GM19239 (cell line): ENCODE measurements at places on chromosomes 11 and 22.

GRCh38 chr22:30314915-30315314, 11.8 kb downstream of the TBC1D10A start:
- no peak for DNase-seq

DNA sequence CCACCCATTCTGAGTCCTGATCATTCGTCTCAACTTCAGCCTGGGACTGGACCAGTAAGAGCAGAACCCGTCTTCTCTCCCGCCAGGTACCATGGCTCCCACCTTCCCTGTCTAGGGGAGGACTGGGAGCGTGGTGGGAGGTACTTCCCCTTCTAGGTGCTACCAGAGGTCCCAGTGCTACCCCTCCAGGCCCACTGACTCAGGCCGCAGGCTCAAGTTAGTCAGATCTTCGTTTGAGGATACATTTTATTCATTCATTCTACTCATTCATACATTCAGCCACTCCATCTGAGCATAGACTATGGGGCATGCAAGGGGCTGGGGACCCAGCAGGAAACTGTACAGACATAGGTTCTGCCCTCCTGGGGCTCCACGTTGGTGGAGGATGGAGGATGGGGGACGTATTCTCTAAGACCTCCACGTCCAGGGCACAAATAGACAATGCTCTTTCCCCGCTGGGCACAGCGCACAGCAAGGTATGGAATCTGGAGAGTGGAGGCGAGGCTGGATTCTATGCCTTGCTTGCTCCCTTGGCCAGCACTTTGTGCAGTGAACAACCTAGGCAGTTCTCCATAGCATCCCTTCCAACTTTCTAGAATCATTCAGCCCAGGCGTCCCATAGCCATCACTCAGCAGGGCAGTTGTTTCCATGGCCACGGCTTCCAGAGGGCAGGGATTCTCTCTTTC, 1.0 kb upstream of the RAB3IL1 start:
- DNase-seq, result no peak

DNA sequence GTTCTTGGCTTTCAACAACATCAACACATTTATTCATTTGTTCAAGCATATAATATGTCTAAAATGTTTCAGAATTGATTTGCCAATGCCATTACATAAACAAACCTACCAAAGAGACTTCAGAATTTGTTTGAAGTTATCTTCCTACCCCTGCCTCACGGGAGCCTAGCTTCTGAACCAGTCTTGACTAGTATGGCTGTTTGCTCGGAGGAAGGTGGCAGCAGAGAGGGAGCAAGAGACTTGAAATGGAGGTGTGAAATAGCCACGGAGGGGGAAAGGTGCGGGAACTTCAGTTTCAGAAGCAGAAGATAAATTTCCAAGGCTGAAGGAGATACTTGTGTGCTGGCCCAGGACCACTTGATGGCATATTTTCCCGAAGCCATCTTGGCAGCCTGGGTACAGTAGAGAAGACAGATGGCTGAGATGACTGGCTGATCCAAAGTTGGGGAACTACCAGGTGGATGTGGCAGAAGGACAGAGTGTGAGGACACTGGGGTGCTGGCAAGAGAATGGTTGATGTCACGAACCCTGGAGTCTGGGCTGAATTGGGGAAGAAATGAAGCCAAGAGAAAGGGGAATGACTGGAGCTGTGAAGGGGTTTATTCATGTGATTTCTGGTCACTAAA, 14.0 kb upstream of the MTCH2 start:
- DNase-seq, result no peak

DNA sequence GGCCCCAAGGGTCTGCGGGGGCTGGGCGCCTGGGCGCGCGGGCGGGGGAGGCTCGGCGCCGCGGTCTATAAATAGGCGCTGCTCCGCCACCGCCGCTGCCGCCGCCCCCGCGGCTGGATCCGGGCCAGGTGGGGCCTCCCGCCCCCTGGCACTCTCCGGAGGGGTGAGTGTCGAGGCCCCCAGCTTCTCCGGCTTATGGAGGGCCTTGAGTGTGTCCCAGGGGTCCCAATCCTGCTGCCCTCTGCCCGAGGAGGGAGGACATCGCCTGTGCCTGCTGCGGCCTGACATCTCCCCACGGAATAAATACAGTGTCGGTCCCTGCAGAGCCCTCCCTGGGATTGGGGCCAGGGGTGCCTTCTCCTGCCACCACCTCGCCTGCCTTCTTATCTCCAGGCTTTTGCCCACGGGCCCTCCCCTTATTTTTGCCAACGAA, 4.3 kb upstream of the GP1BB start:
- DNase-seq, result no peak

- no peak for DNase-seq
These were observed 121.3 kb downstream of the APOL5 start for GRCh38 chr22:35838855-35839576.

DNA sequence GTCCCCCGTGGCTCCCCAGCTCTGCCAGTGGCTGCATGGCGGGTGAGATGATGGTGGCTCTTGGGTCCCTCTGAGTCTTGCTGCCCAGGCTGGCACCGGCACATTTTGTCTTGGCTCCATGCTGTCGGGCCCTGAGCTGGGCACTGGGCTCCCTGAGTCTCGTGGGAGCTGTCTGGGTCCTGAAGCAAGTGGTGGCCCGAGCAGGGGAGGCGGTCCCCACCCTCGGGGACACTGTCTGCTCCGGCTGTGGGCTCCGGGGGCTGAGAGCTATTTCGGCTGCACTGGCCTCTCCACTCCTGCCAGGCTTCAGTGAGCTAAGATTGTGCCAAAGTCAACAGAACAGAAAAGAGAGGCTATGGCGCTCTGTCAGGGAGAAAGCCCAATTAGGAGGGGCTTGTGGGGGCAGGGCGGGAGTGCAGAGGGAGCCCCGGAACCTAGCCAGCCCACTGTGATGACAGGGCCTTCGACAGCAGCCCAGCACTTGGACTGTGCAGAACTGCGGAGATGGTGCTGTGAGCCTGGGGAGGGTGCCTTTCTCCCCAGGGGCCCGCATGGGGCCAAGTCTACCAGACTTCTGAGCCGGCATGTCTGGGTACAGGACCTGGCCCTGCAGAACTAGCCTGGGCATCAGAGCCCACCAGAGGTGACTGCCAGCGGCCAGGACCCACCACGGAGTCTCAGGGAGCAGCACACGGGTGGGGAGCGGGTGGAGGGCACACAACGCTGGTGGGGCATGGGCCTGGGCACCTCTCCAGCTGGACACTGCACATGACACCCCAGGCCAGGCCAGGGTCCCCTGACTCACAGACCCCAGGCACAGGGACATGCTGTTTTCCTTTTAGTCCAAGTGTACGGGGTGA, 38.0 kb downstream of the RTN4R start:
- DNase-seq, result no peak

GRCh38 chr22:28864878-28865596, 18.3 kb upstream of the ZNRF3 start:
- no peak for DNase-seq

DNA sequence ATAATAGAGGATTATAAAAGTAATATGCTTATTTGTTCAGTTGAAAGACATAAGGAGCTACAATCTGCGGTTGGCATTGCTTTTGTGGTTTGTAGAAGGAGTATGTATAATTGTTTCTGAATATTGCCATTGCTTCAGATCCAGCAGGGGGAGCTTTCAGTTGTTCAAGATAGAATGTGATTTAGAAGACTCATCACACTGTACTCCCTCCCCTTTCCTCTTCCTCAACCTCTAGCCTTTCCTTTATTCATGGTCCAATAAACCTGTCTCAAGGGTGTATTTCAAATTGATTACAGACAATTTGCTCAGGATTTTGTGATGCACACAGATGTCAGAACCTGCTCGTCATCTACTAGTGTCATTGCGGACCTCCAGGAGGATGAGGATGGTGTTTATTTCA, 9.8 kb downstream of the PRMT3 start:
- no peak for DNase-seq

DNA sequence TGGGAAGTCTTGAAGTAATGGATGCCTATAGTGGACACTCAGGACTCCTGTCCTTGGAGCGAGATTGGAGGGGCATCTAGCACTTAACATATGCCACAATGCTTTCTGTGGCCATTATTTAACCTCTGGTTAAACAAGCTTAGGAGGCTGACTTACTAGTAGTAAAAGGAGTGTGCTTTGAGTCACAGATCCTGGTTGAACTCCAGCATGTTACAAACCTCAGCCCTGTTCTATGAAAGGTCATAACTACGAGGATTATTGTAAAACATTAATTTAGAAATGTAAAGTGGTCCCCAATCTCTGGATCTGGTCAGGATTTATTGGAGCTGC, 1.1 kb upstream of the LBHD1 start:
- DNase-seq, result no peak

DNA sequence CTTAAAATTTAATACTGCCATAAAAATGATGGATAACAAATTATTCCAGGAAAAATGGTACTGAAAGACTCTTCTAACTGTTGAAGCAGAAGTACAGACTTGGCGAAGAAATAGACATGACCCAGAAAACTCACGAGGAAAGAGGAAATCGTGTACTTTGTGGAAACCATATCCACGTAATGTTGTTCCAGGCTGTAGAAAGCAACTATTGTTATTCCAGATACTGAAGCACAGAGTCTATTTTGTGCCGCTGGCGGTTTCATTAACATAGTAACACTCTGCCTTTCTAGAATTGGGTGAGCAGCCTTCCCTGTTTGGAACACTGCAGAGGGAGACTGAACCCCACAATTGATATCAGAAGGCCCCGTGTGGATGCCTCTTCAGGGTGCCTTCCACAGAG, 310.6 kb downstream of the TBC1D22A start:
- no peak for DNase-seq

GRCh38 chr11:31649129-31649966, 139.8 kb downstream of the ELP4 start:
- no peak for DNase-seq

GRCh38 chr11:6127881-6128280, 20.4 kb downstream of the OR56B4 start:
- DNase-seq, result no peak

DNA sequence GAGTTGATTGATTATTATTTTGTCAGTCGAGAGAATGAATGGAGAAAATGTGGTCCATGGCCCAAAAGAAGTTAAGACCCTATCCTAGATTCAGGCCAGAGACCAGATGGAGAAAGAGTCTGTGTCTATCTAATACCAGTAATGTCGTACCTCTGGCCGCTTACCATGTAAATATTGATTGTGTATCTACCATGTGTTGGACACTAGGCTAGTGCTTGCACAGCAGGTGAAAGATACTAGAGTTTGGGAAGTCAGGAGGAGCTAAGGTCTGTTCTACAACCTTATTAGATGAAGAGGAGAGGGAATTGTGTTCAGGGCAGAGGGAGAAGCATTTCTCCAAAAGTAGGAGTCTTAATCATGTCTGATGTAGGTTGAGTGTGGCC, 31.8 kb downstream of the PIK3IP1 start:
- DNase-seq, result no peak
